ENCODE measurements at places on chromosomes 2 and 18. TPM values are rescaled to one million over a fixed set of nuclear protein-coding genes. Genes with fewer than 3 reads are reported as not detected.

SERPINB13 gene
- not detected for total RNA-seq

RUFY4 gene
- 0.42 TPM for total RNA-seq

EML6 gene
- total RNA-seq: 2.4 TPM

LTBP1 gene
- total RNA-seq: 15.4 TPM

TCF23 gene
- 0.48 TPM for total RNA-seq

TEKT4 gene
- total RNA-seq: 0.22 TPM

CAVIN2 gene
- total RNA-seq: 52.3 TPM

TMSB10 gene
- 1,485 TPM for total RNA-seq

NLRC4 gene
- total RNA-seq: 7.9 TPM

TXNDC2 gene
- total RNA-seq: 0.22 TPM

ASNSD1 gene
- 36.5 TPM for total RNA-seq

TUBA4B gene
- total RNA-seq: not detected

NCKAP5 gene
- total RNA-seq: 1.7 TPM

TUBB8B gene
- not detected for total RNA-seq

LRRC30 gene
- not detected for total RNA-seq

KCNG2 gene
- 0.51 TPM for total RNA-seq

TEX44 gene
- total RNA-seq: not detected

OR6B2 gene
- total RNA-seq: not detected

All from mesenteric fat pad (tissue), 1 donor.